ENCODE measurements at places on chromosomes 7 and 10. TPM values are rescaled to one million over a fixed set of nuclear protein-coding genes. Genes with fewer than 3 reads are reported as not detected.

DNA sequence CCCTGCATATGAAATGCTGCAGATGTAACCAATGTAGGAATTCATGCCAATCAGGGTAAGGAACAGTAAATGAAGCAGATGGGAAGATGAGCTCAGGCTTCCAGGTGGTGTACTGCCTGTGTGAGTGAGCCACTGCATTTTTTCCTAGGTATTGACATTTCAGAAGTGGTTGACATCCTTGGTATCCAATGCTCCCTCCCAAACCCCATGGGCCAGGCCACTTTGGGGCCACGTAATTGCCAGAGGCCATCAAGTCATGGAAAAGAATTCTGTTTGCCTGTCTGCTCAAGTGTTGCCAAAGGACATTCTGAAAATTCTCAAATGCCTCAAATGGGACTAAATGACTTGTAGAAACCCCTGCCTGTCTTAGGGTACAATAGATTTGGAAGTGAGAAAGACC lies 384.6 kb downstream of the GATA3 start:
- peaks cover 98% of the 10 kb centered on the region for H3K27me3 ChIP-seq
- H3K36me3 ChIP-seq, result no peaks in the 10 kb centered on the region
- peaks cover 3% of the 10 kb centered on the region for H3K4me1 ChIP-seq
- H3K4me3 ChIP-seq, result no peak overlapping the region

GRCh38 chr10:128052696-128053095 lies 73.5 kb downstream of the MKI67 start:
- H3K4me1 ChIP-seq, result peaks cover 6% of the 10 kb centered on the region
- H3K27ac ChIP-seq, result no peak overlapping the region
- no peaks in the 10 kb centered on the region for H3K27me3 ChIP-seq
- no peak for DNase-seq
- H3K36me3 ChIP-seq, result no peaks in the 10 kb centered on the region

DNA sequence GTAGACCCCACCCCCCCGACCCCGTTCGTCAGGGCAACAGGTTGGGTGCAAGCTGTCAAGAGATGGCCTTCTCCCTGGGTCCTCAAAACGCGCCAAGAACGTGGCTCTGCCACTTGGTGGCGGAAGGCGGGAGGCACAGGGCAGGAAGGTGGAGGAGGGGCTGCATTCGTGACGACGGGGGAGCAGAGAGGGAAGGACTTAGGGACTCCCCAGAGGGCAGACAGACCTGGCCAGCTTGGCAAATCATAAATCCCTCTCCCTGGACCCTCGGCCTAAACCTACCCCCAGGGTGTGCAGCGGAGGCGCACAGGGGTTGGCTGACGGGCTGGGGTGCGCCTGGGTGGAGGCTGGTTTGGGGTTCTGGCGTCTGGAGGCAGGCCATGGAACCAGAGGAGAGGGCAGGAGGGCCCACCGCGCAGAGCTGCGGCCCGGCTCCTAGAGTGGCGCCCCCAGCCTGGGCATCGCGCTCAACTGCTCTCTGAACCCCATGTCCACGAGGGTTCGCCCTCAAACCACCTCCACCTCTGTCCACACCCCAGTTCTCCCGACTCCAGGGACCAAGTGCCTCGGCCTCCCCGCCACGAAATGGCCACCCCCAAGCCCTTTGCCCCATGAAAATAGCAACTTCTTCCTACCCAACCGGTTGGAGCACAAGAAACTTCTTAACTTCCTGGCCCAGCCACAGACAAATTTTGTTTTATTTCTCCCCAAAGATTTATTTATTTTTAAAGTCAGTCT lies 10.8 kb upstream of the GATA3 start:
- H3K27ac ChIP-seq, result no peak overlapping the region
- no peak for DNase-seq
- H3K4me3 ChIP-seq, result no peak overlapping the region
- H3K4me1 ChIP-seq, result peaks cover 2% of the 10 kb centered on the region

DNA sequence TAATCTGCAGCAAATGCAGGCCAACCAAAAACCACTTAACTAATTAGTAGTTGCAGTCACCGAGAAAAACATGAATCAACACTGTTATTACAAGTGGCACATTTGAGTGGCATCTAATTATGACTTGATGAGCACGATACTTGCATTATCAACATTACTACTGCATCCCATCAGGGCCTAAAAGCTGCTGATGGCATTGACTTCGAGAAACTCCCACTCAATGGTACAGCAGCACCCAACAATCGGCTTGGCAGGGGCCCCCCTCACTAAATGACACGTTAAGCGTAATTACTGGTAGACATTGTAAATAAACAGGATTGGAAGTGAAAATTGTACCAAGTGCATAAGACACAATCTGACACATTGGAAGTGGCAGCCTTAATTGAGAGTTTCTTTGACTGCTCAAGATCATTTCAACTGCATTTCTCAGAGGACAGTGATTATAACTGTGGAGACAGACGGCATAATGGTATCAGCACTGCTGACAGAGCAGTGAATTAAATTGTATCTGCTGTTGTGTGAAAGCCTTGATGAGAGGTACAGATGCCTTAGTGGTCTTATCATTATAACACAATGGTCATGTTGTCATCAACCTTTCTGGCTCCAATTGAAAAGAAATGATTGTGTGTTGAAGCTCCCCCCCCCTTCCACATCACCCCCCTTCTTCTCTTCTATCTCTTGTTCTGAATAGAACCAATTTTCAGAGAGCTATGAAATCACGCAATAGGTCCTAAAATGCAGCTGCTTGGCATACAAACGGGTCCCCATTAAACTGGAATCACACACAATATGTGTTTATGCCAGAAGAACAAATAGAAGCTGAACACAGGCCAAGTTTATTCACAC lies 43.4 kb downstream of the SHTN1 start:
- H3K27me3 ChIP-seq, result no peaks in the 10 kb centered on the region
- H3K36me3 ChIP-seq, result peaks cover 9% of the 10 kb centered on the region
- no peaks in the 10 kb centered on the region for H3K4me1 ChIP-seq
- H3K4me3 ChIP-seq, result no peak overlapping the region
- peak overlapping the region; percentile 59 for H3K27ac ChIP-seq

DNA sequence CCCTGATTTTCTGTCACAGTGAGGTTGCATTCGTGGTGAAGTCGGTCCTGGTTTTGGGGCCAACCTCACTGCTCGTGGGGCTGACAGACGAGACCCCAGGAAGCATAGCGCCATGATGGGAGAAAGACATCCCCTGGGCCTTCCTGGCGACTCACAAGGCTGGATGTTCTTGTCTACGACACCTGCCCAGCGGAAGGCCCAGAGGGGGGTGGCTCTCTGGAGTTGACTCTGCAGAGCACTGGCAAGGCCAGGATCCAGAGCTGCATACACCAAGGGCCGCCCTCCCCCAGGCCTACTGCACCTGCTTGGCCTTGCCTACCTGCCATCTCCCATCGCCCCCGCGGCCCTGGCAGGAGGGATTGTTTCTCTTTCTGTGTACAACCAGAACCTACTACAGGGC lies 608.9 kb downstream of the PTPRN2 start:
- DNase-seq, result no peak
- H3K27me3 ChIP-seq, result peaks cover 6% of the 10 kb centered on the region
- peaks cover 3% of the 10 kb centered on the region for H3K4me1 ChIP-seq
- H3K27ac ChIP-seq, result no peak overlapping the region
- no peak overlapping the region for H3K4me3 ChIP-seq
- no peaks in the 10 kb centered on the region for H3K36me3 ChIP-seq

- H3K4me1 ChIP-seq, result peaks cover 3% of the 10 kb centered on the region
- no peak overlapping the region for H3K4me3 ChIP-seq
- H3K27ac ChIP-seq, result no peak overlapping the region
- no peaks in the 10 kb centered on the region for H3K27me3 ChIP-seq
- DNase-seq, result no peak
Measured at GRCh38 chr10:24771943-24772694, 48.4 kb upstream of the ARHGAP21 start.

DNA sequence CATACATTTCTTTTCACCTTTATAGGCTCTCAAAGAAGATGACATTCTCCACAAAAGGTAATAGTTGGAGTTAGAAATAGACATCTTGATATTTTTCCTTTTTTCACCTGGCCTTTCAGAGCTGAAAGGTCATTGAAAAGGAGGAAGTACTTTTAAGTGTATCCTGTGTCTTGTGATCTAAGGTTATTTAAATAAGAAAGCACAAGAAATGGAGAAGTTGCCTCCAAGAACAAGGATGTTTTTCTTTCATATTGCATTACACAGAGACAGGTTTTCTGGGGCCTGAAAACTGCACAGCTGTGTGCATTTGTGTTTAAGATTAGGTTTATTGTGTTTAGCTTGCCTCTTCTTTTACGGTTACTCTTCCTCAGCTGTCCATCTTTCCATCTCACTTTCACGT lies 103.4 kb upstream of the SEMA3D start:
- no peak overlapping the region for H3K27ac ChIP-seq
- no peaks in the 10 kb centered on the region for H3K27me3 ChIP-seq
- H3K36me3 ChIP-seq, result peaks cover 2% of the 10 kb centered on the region
- peaks cover 24% of the 10 kb centered on the region for H3K4me1 ChIP-seq
- no peak for DNase-seq
- H3K4me3 ChIP-seq, result no peak overlapping the region

DNA sequence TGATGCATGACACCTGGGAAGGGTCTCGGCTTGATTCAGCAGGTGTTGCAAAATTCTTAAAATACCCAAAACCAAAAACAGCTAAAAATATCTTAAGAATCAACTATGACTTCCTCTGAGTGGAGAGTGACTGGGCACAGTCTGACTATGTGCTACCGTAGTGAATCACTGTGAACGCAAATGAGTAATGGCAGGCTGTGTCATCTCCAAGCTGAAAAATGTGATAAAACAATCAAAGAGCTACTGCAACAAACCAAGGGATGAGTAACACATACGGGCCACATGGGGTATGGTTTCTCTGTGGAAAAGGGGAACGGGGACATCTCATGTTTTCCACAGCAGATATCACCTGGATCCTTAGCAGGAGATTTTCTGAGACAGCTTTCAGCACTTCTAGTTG lies 127.5 kb downstream of the ABCA13 start:
- H3K27me3 ChIP-seq, result no peaks in the 10 kb centered on the region
- H3K4me3 ChIP-seq, result no peak overlapping the region
- H3K27ac ChIP-seq, result no peak overlapping the region
- no peaks in the 10 kb centered on the region for H3K36me3 ChIP-seq

DNA sequence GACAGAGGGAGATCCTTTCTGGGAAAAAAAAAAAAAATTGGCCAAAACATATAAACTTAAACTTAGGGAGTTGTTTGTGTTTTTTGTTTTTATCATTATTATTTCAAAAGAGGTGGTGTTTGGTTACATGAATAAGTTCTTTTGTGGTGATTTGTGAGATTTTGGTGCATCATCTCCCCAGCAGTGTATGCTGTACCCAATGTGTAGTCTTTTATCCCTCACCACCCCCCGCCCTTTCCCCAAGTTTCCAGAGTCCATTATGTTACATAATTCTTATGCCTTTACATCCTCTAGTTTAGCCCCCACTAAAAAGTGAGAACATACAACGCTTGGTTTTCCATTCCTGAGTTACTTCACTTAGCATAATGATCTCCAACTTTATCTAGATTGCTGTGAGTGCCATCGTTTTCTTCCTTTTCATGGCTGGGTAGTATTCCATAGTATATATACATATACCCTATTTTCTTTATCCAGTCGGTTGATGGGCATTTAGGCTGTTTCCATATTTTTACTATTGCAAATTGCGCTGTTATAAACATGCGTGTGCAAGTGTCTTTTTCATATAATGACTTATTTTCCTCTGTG lies 148.1 kb upstream of the ZNF92 start:
- H3K27me3 ChIP-seq, result no peaks in the 10 kb centered on the region
- no peak for DNase-seq
- no peak overlapping the region for H3K4me3 ChIP-seq
- no peak overlapping the region for H3K27ac ChIP-seq
- H3K4me1 ChIP-seq, result no peaks in the 10 kb centered on the region
- H3K36me3 ChIP-seq, result no peaks in the 10 kb centered on the region

- no peaks in the 10 kb centered on the region for H3K36me3 ChIP-seq
- no peaks in the 10 kb centered on the region for H3K4me1 ChIP-seq
- peaks cover 8% of the 10 kb centered on the region for H3K27me3 ChIP-seq
- no peak overlapping the region for H3K4me3 ChIP-seq
- no peak for DNase-seq
Measured at GRCh38 chr10:119520283-119520682, 22.2 kb downstream of the RGS10 start.

DNA sequence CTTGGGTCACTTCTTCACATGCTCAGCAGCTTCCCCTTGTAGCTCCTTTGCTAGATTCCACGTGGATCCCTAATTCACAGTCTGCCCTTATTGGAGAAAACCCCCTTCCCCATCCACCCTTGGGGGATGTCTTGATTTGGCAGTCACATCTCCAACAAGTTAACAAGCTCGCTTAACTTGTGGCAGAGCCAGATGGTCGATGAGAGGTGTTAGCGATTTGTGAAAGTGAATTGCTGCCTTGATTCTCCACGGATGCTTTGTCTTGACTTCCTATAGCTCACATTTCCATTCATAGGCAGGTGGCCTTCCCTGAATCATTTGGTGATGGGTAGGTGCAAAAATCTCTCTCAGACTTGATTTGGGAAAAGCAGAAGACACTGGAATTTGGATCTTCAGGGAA lies 387.9 kb downstream of the TCERG1L start:
- H3K36me3 ChIP-seq, result no peaks in the 10 kb centered on the region
- no peaks in the 10 kb centered on the region for H3K4me1 ChIP-seq
- H3K27ac ChIP-seq, result no peak overlapping the region
- H3K27me3 ChIP-seq, result peaks cover 7% of the 10 kb centered on the region

GRCh38 chr7:52325237-52325636 lies 710.2 kb upstream of the POM121L12 start:
- no peak overlapping the region for H3K4me3 ChIP-seq
- no peak for DNase-seq
- H3K27ac ChIP-seq, result no peak overlapping the region
- no peaks in the 10 kb centered on the region for H3K36me3 ChIP-seq

DNA sequence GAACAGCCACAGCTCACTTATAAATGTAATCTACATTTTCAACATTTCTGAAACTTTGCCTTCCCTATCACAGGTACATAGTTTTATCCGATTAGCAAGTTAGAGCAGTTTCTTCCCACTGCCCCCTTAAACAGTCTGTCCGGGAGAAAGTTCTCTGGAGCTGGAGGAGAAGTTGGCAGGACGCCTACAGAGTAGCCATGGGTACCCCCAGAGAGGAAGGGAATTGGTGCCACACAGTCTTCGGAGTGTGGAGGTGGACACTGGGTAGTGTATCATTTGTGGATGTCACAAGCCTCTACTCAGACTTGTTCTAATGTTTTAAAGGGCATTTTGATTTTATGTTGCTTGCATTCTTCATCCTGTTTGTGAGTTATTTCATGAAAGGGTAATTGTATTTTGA lies 39.0 kb downstream of the TAF3 start:
- H3K36me3 ChIP-seq, result peaks cover 14% of the 10 kb centered on the region
- H3K27ac ChIP-seq, result peak overlapping the region; percentile 4
- no peak overlapping the region for H3K4me3 ChIP-seq
- no peaks in the 10 kb centered on the region for H3K27me3 ChIP-seq

DNA sequence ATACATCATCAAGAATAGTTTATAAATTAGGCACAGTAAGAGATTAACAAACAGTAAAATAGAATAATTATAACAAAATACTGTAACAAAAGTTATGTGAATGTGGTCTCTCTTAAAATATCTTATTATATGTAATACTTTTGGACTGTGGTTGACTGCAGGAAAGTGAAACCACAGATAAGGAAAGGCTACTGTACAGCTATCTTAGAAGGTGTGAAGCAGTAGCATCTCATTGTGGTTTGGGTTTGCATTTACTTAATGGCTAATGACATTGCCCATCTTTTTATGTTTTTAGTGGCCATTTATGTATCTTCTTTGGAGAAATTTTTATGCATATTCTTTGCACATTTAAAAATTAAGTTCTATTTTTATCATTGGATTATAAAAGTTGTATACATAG lies 296.4 kb upstream of the MAGI2 start:
- H3K27me3 ChIP-seq, result no peaks in the 10 kb centered on the region
- H3K4me1 ChIP-seq, result peaks cover 3% of the 10 kb centered on the region
- no peak overlapping the region for H3K4me3 ChIP-seq
- H3K36me3 ChIP-seq, result peaks cover 3% of the 10 kb centered on the region

Gene PGAM2
- 2.5 TPM for total RNA-seq

Gene NEURL1
- 17.6 TPM for total RNA-seq

Gene PALD1
- 1.4 TPM for total RNA-seq

Gene HABP2
- 112 TPM for total RNA-seq

Gene CYP26A1
- total RNA-seq, result 3.4 TPM

Measured in progenitor cell of endocrine pancreas (in vitro differentiated cells).